Stimulated activated CD4-positive, alpha-beta T cell treated with anti-CD3 and anti-CD28 coated beads, Interleukin-4, amount 100 ng/mL, for 1 hour (primary cell): ENCODE measurements at places on chromosomes 6 and 20.

GRCh38 chr6:26607434-26608230, 10.9 kb downstream of the ABT1 start:
- DNase-seq, result peak; percentile 36

- no peak for DNase-seq
Measured at GRCh38 chr6:36309203-36309602, 27.5 kb downstream of the BNIP5 start.

- DNase-seq, result no peak
Measured at GRCh38 chr20:9375221-9375681, 139.1 kb upstream of the LAMP5 start.

- DNase-seq, result no peak
Measured at GRCh38 chr20:49913399-49914047, 1.8 kb downstream of the SPATA2 start.

DNA sequence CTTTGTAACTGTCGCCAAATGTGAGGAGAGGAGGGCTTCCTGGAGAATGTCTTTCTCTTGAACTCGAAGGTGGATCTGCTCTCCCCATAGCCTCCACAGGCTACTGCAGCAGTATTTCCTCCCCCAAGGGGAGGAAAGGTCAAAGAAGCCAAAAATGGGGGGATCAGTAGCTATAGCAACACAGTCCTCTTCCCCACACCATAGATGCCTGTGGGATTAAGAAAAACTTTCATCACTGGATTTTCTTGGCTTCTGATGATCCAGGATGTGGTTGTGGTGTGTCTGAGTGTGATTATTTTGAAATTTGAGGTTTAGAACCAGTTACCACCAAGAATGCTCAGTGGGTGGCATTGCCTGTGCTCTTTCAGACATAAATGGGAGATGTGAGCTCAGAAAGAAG, 140.1 kb upstream of the SPACA1 start:
- no peak for DNase-seq

GRCh38 chr6:42176981-42177380, 3.8 kb downstream of the GUCA1A start:
- DNase-seq, result no peak

- no peak for DNase-seq
Measured at GRCh38 chr6:114096561-114097172, 125.7 kb upstream of the HDAC2 start.

DNA sequence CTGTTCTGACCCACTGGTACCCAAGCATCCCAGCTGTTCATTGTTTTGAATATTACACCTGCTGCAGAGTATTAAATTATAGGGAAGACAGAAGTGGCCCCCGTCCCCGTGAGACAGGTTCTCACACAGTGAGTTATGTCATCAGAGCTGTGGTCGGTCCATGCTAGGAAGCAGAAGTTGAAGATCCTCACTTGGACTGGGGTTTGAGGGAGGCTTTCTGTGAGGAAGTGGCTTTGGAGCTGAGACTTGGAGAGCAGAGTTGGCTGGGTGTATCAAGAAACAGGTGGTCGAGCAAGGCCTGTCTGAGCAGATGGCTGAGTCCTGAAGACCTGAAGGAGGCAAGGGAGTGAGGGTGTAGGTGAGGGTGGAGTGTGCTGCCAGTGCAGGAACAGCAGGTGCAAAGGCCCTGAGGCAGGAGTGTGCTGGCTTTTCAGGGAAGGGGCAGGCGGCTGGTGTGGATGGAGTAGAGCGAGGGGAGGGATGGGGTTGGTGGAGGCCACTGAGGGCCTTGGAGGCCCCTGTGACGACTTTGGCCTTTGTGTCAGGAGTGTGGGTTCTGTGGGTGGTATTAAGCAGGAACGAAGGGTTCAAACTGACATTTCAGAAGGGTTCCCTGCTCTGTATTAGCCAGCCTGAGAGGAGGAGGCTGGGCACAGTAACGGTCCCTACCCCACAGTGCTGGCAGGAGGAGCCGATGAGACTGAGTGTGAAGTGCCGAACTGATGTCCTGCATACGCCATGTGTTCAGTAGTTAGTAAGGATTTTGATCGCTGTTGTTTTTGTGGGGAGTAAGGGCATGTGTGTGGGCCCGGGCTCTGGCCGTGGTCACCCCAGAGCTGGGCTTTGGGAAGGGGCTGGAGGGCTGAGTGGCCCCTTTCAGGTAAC, 11.8 kb downstream of the SRC start:
- DNase-seq, result no peak

- no peak for DNase-seq
Measured at GRCh38 chr20:2507875-2508630, 662 bp downstream of the ZNF343 start.
